ENCODE measurements at places on chromosomes 16 and 17.
A peak's percentile ranks its signal among the peaks of the same experiment; 100 is the strongest.

GRCh38 chr17:7652388-7653356 is 1.9 kb downstream of the ATP1B2 start:
- peaks cover 23% of the 10 kb centered on the region for H3K27me3 ChIP-seq
- H3K4me1 ChIP-seq, result peaks cover 28% of the 10 kb centered on the region
- peaks cover 14% of the 10 kb centered on the region for H3K36me3 ChIP-seq

DNA sequence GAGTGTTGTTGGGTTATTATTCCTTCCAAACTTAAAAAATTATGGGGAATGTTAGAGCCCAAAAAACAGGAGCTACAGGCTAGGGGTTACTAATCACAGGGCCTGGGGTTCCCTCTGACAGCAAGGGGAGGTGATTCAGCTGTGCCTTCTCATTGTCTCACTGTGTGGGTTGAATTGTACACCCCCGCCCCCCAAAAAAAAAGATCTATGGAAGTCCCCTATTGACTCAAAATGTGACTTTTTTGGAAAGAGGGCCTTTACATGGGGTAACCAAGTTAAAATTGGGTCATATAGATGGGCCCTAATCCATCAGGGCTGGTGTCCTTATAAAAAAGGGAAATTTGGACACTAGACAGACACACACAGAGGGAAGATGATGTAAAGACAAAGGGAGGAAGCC is 190.2 kb downstream of the SOX9 start:
- no peaks in the 10 kb centered on the region for H3K27me3 ChIP-seq
- peaks cover 2% of the 10 kb centered on the region for H3K4me1 ChIP-seq
- no peak for DNase-seq
- no peaks in the 10 kb centered on the region for H3K36me3 ChIP-seq
- H3K27ac ChIP-seq, result no peak overlapping the region
- no peak overlapping the region for H3K4me3 ChIP-seq

GRCh38 chr17:9928601-9929333 is 23.7 kb upstream of the RCVRN start:
- peaks cover 7% of the 10 kb centered on the region for H3K27me3 ChIP-seq
- peak overlapping the region; percentile 70 for H3K27ac ChIP-seq
- DNase-seq, result peak; percentile 97

GRCh38 chr16:4606354-4606753 is 8.3 kb downstream of the UBALD1 start:
- DNase-seq, result no peak
- H3K27ac ChIP-seq, result no peak overlapping the region
- peaks cover 26% of the 10 kb centered on the region for H3K36me3 ChIP-seq
- peaks cover 16% of the 10 kb centered on the region for H3K4me1 ChIP-seq
- no peaks in the 10 kb centered on the region for H3K27me3 ChIP-seq
